ENCODE measurements at places on chromosomes 16 and 17.

DNA sequence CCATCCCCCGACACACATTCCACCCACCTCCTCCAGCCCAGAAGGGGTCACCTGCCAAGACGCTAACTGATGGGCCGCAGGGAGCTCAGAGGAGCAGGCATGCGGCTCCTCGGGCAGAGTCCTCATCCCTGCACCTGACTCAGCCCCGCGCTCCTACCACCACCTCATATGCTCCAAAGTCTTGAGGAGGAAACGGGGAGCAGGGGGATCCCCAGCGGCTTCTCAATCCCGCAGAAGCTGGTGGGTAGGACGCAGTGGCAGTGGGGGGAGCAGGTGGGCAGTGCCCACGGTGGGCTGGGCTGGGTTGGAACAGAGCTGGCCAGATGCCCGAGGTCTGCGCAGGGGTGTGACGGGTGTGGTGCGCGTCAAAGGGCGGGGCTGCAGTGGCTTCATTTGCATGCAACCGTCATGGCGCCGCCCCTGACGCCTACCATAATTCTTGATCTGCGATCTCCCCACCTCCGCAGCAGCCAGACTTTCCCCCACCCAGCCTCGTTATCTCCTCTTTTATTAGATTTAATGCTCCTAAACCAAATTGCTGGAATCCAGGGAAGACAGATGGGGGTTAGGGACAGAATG is 39.0 kb upstream of the EMP2 start:
- DNase-seq = no peak

DNA sequence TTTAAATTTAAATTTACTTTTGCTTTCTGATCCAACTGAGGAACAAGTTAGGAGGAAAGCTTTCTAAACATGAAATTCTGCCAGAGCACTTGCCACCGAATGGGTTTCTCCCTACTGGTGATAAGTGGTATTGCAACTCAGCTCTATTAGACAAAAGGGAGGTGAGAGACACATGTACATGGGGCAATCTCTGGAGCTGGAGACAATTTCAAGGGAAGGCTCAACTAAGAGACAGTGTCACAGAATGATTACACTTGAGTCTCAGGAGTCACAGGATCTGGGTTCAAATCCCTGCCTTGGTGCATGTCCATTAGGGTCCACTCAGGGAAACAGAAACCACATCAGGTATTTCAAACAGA is 37.4 kb downstream of the SOCS1 start:
- no peak for DNase-seq

DNA sequence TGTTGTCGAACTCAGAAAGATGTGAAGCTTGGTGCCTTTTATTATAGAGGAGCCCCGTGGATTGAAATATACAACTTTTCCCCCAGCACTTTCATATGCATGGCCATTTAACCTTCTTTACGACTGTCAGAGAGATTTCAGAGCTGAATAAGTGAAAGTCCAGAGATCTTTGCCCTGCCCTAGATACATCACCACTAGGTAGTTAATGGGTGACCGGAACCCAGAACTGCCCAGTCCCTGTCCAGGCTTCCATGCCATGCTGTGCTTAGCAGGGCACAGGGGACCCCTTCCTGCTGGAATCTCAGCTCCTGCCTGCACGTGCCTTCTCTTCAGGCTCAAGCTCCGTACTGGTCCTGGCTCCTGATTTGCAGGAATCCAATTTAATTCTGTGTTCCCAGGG is 32.2 kb downstream of the SRL start:
- no peak for DNase-seq

DNA sequence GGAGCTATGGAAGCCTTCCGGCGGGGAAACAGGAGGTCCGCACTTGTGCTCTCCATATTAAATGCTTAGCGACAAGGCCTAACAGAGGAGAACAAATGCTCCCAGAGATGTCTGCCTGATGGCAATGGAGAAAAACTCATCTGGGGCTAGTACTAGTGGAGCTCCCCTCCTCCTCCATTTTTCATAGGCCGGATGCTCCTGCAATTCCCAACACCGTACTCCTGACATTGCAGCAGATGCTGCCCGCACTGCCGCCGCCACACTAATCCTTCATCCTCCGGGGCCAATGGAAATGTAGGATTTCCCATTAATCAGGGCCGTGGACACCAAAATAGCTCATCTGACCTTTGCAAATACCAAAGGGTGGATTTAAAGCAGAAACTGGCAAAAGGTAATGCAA is 27.5 kb downstream of the TOM1L2 start:
- DNase-seq = no peak

DNA sequence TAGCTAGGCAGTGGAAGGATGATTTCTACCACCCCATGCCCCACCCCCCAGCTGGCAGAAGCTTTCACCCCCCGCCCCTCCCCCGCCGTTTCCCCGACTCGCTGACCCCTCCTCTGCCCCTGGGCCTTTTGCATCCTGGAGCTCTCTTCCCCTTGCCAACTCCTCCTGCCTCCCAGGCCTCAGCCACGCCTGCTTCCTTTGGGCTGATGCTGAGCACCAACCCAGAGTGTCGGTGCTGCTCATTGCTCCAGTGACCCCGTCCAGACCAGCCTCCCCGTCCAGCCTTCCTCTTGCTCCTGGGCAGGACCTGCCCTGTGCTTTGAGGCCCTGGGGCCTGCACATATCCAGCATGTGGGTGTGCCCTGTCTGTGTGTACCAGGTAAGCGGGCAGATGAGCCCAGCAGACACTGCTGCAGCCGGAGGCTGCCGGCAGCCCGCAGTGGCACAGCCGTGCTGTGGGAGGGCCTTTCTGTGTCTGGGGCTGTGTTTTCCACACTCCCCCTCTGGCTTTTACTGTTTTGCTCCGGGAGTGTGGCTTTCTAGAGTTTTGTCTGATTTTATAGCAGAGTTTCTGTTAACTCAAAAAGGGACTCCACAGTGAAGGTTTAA is 72.9 kb downstream of the JPH3 start:
- DNase-seq = no peak

DNA sequence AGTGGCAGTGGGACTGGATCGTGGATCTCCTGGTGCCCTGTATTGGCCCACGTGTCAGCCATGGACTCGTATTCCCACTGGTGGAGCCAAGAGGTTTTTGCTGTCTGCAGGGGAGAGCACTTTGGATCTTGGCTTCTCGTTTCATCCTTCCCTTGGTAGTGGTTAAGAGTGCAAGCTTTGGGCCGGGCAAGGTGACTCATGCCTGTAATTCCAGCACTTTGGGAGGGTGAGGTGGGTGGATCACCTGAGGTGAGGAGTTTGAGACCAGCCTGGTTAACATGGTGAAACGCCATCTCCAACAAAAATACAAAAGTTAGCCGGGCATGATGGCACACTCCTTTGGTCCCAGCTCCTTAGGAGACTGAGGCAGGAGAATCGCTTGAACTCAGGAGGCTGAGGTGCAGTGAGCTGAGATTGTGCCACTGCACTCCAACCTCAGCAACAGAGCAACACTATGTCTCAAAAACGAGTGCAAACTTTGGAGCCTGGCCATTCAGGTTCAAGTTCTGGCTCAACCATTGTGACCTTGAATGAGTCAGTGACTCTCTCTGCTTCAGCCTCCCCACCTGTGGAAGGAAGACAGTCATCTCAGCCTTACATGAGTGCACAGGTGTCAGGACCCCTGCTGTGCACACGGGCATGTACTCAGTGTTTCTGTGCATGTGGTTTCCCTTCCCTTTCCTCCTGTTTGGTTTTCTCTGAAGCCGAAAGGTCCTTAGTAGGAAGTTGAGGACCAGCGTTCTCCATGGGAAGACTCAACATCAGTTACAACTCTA is 57.4 kb downstream of the PLCG2 start:
- no peak for DNase-seq

- DNase-seq = no peak
Measured at GRCh38 chr17:35555691-35556090, 4.9 kb downstream of the SLFN14 start.

DNA sequence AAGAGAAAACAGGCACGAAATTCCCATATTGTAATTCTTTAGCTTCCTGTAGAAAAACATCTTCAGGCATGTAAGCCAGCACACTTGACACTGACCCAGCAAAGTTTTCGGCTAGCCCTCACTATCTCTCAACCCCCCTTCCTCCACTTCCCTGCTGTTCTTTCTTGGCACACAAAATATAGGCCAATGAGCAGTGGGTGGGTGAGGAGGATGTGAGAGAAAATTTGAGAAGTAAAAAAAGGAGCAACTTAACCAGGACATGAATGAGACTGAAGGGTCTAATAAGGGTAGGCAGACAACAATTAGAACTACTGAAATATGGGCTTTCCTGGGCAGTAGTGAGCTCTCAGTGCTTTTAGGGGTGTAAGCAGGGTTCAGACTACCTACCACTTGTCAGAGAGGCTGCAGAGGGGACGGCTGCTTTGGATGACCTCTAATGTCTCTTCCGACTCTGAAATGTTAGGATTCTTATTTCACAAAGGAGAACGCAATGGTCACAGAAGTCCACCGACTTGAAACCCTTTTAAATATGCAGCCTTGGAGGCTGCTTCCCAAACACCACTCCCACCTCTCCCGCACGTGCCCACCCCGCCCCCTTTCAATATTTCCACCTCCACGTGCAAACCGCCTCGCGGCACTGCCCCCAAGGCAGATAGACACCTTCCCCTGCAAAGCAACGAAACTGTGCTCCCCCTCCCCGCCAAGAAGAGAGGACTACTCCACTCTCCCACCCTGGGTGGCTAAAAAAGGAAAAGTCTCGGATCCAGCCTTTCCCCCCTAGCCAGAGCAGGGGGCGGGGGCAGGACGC is 889 bp downstream of the MBTD1 start:
- peak; percentile 21 for DNase-seq

GRCh38 chr17:54749157-54749556 is 151.5 kb upstream of the TOM1L1 start:
- no peak for DNase-seq

- no peak for DNase-seq
Measured at GRCh38 chr17:29193146-29193545, 12.9 kb upstream of the MYO18A start.

DNA sequence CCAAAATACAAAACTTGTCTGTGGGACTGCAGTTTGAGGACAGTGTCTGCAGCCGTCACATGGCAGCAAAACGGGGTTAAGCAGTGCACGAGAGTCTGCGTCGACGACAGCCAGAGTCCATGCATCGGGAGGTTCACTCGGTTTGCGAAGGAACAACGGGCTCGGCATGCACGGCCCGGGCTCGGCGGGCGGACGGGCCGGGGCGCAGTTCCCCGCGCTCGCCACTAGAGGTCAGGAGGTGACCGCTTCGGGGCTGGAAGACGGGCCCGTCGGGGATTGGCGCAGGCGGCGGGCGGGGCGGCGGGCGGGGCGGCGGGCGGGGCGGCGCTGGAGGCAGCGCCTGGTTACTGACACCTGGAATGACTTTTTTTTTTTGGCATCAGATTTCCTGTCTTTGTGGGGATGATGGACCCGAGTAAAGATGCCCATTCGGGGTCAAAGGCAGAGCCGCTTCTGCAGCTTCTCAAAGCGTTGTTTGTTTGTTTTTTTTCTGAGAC is 6.5 kb downstream of the SCGB1C2 start:
- DNase-seq = peak; percentile 83

GRCh38 chr16:84730406-84731106 is 30.8 kb downstream of the USP10 start:
- DNase-seq = peak; percentile 53

- DNase-seq = no peak
Measured at GRCh38 chr17:27457731-27458523, 1.7 kb downstream of the KSR1 start.

DNA sequence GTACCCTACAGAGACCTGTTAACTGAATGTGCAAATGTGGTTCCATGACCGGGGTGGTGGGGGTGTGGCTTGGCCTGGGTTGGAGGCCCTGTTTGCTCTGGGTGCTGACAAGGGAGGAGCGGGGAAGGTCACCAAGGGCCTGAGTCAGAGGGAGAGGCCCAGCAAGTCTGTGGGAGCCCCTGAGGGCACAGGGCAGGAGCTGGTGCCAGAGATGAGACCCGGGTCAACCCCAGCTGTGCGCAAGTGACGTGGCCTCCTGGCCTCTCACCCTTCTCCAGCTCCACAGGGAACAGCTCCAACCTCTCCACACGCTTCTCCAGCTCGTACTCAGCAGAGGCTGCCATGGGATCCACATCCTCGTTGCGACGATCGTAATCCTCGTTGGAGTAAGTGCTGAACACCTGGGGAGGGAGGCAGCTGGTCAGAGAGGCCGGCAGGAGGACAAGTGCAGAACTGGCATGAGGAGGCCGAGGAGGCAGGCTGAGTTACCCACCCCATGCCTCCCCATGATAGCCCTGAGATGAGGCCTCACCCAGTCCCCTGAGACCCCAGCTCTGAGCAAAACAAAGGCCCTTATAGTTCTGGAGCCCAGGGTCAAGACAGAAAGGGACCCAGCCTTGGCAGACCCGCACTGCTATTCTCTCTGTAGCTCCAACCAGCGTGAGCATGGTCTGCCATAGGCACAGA is 5.5 kb downstream of the PPP1R9B start:
- DNase-seq = no peak

GRCh38 chr16:9602189-9602588 is 510.7 kb downstream of the HAPSTR1 start:
- no peak for DNase-seq
